Activated gamma-delta T cell treated with anti-CD3 and anti-CD28 coated beads, Interleukin-2, amount 50 U/mL, for 16 hours (primary cell): ENCODE measurements at places on chromosomes 4 and X.

GRCh38 chrX:136586386-136586785 is 54.4 kb downstream of the VGLL1 start:
- DNase-seq = peak; percentile 4

DNA sequence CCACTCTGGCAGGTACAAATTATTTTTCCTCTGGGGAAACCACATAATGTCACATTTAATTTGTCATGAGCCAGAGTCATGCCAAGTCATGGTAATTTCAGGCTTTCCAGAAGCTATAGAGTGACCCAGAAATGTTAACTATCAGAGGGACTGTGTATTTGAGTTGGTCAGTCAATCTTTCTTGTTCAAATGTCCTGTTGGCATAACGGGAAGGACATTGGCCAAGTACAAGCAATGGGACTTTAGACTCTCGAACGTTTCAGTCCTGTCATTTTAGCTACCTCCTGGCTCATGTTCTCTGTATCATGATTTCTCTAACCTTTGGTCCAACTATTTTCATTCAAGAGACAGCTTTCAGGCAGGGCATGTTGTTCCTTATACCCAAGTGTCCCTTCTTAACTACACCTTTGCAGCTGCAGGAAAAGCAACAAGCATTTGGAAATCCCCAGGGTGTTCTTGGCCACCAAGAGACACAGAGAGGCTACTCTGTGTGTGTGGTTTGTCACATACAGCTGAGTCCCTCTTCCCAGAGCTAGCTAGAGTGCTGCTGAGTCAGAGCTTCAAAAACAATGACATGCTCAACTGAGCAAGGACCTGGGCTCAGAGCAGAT is 142.6 kb downstream of the EGF start:
- DNase-seq = no peak

GRCh38 chr4:17811078-17811603 is 362 bp downstream of the NCAPG start:
- DNase-seq = no peak

- DNase-seq = peak; percentile 28
Observed at GRCh38 chr4:10456595-10457254, 501 bp downstream of the ZNF518B start.

GRCh38 chr4:18480928-18481327 is 459.4 kb upstream of the LCORL start:
- no peak for DNase-seq

DNA sequence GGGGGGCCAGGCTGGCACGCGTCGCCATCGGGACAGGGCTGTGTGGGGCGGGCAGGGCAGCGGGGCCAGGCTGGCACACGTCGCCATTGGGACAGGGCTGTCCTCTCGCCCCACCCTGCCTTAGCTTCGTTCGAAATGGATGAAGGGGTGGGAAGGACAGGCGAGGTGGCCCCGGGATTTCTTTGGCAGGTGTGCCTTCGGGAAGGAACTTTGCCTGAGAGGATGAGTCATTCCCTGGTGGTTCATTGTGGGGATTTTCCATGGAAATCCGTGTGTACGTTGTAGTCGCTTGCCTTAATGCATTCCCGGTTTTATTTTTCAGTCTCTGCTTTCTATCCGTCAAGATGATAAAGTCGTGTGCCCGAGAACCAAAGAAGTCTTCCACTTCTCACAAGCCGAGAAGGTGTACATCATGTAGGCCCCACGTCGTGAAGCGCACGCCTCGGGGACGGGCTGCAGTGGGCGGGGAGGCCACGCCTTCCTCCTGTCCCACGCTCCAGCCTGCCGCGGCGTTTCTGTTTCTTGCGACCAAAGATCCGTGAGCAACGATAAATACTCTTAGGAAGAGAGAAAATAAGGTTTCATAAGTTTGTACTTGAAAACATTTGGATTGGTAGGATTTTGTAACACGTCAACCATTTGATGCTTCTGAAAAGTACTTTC is 8.1 kb upstream of the UVSSA start:
- DNase-seq = no peak

GRCh38 chrX:119755981-119756533 is 2.3 kb upstream of the SOWAHD start:
- DNase-seq = peak; percentile 14

GRCh38 chrX:134418317-134419113 is 41.5 kb upstream of the HPRT1 start:
- no peak for DNase-seq

GRCh38 chr4:105430811-105431210 is 43.1 kb downstream of the PPA2 start:
- no peak for DNase-seq

- DNase-seq = no peak
Observed at GRCh38 chrX:138519296-138519695, 192.2 kb downstream of the FGF13 start.

DNA sequence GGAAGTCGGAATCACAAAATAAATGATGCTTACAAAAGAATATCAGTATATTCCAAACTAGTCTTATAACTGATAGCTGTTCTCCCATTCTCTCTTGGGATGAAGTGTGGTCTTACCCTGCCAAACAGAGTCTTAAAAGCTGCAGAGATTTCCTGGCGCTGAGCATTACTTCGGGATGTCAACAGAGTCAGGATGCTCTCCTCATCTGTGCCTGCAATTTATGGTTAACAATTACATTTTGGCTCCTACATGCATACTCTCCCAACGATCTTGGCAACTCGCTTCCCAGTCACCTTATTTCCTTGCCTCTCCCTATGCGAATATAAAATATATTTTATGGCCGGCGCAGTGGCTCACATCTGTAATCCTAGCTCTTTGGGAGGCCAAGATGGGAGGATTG is 12.2 kb downstream of the ANXA5 start:
- DNase-seq = no peak

GRCh38 chr4:133084421-133084820 is 64.7 kb upstream of the PCDH10 start:
- DNase-seq = no peak

DNA sequence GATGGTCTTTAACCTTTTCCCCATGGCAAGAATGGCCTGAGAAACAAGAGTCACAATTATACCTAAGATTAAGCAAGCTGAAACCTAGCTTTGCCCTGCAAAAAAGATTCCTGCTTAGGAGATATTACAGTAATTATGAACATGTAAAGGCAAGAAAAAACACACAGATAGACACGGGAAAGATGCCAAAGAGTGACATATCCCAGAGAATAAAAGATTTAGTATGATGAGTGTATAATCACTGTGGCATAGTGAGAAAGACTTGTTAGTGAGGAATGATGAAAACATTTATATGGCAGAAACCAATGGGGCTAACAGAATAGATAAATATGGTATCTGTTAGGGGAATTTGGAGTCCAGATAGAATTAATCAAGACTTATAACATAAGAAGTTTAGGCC is 29.6 kb upstream of the TASL start:
- DNase-seq = no peak
